ENCODE measurements at places on chromosomes 2 and 18. TPM values are rescaled to one million over a fixed set of nuclear protein-coding genes. Genes with fewer than 3 reads are reported as not detected.

The CCDC102B gene
- polyA plus RNA-seq = 3.0 TPM

DNA sequence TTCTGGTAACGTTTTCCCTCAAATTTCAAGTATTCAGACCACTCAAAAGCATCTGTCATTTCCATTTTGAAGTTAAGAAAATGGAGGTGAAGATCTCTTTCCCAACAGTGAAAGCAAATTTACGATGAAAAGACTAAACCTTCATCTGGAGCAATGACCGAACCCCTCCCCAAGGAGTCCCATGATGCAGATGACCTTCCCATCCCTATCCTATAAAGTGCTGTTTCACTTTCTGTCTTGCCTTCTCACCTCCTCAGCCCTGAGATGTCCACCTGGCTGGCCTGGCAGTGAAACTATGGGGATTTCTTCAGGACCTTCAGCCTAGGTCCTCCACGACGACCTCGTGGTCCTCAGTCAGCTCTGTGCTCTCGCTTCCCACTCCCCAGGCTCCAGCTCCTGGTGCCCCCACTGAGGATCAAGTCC is 925 bp upstream of the NPC1 start:
- no peak for DNase-seq

The FBLN7 gene
- polyA plus RNA-seq = 32.4 TPM

The SERTAD2 gene
- 3.1 TPM for polyA plus RNA-seq

DNA sequence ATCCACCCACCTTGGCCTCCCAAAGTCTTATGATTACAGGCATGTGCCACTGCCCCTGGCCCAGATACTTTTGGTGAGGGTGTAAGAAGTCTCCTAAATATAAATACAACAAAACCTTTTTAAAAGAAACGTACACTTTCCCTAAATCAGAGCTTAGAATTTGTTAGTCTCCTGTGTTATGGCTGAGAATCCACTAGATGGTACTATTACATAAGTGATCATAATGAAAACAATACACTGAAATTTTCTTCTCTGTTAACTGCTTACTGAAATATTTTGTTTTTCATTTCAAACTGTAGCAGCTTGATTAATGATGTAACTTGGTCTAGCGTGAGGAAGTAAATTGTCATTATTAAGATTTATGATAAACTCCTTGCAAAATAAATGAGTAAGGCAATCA is 74.8 kb upstream of the FAM98A start:
- DNase-seq = peak; percentile 64

DNA sequence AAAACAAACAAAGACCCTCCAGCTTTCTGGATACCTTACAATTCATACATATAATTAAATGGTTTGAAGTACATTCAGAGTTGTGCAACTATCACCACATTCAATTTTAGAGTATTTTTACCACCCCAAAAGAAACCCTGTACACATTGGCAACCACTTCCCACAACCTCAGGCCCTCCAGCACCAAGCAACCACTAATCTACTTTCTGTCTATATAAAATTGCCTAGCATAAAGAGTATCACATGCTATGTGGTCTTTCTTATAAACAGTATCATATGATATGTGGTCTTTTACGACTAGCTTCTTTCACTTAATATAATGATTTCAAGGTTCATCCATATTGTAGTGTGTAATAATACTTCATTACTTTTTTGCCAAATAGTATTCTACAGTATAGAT is 7.3 kb downstream of the IER3IP1 start:
- no peak for DNase-seq

The SP9 gene
- polyA plus RNA-seq = 0.61 TPM

The CFC1 gene
- polyA plus RNA-seq = 3.1 TPM

The TRABD2A gene
- polyA plus RNA-seq = 0.90 TPM

All from brain (organoid and tissue), 16 donors.